ENCODE measurements at places on chromosomes 13 and 19. TPM values are rescaled to one million over a fixed set of nuclear protein-coding genes. Genes with fewer than 3 reads are reported as not detected.

DNA sequence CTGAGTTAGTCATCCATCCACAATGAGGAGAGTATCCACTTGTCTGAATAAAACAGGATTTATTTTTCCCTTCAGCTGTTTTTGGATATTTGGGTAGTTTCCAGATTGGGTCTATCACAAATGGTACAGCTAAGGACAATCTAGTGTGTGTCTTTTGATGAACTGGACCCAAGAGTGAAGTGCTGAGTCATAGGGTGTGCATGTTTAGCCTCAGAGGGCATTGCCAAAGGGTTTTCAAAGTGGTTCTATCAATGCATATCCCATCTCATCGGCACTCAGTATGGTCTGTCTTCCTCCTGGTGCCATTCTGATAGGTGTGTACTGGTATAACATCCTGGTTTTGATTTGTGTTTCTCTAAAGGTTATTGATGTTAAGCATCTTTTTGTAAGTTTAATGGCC lies 62.3 kb downstream of the GSX1 start:
- DNase-seq = no peak

PEG3 gene
- total RNA-seq = 332 TPM

DNA sequence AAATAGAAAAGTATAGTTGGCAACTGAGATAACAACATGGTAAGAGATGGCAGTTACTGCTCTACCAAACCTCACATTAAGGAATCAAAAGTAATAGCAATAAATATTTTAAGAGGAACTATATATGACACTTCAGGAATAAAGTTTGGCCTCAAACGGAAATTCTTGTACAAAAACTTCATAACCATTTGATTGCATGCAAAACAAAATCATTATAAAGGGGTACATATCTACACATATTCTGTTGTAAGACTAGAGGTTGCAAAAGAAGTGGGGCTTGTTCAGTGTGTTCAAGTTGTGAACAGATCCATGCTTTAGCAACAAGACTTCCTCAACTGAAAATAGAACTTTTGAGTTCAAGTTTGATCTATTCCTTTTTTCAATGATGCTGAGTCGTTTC lies 133.5 kb upstream of the MIR17HG start:
- no peak for DNase-seq

DNA sequence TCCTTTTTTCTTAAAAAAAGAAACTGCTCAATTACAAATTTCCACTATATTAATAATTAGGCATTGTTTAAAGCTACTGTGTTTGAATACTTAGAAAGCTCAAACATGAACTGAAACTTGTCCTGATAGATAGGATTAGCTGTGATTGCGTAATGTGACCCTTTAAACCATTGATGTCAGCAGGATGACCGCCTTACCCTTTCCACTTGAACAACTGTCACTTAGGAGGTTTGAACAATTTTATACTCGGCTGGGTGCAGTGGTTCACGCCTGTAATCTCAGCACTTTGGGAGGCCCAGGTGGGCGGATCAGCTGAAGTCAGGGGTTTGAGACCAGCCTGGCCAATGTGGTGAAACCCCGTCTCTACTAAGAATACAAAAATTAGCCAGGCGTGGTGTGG lies 2.9 kb downstream of the LAMP1 start:
- DNase-seq = no peak

MIPEP gene
- 23.7 TPM for total RNA-seq

DNA sequence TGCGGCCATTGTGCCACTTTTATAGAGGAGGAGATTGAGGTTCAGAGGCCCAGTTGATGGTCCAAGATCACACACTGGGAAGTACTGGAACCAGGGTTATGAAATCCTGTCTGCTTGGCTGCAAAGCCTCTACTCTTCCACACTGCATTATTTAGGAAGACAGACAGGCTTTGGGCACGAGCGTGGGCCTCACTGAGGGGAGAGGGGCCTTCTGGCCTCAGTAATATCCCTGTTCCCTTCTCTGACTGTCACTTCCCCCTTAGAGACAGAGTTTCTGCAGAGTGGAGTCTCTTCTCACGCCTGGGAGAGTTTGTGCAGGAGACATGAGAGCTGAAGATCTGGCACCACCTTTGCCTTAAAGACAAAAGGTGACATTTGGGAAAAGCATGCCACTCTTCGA lies 49.0 kb upstream of the PNMA8B start:
- DNase-seq = no peak

ZNF175 gene
- 10.9 TPM for total RNA-seq

GRCh38 chr19:11138601-11139300 lies 16.8 kb downstream of the SPC24 start:
- DNase-seq = peak; percentile 94

ZNF581 gene
- 16.3 TPM for total RNA-seq

DNA sequence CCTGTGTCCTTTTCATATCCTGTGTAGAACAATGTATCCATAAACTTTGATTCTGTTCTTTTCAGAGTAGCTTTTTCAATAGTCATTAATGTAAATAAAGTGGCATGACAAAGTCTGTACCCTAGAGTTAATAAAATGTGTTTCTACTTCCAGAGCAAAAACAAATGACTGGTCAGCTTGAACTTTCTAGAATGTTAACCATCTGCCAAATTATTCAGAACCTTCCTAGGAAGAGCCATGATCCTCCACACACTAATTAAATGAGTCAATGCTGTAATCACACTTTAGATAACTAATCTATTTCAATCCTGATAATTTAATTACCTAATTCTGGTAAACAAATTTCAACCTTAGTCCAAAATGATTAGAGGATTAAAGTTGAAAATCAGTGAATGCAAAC lies 73.2 kb downstream of the DIAPH3 start:
- no peak for DNase-seq

KLK3 gene
- not detected for total RNA-seq

DNA sequence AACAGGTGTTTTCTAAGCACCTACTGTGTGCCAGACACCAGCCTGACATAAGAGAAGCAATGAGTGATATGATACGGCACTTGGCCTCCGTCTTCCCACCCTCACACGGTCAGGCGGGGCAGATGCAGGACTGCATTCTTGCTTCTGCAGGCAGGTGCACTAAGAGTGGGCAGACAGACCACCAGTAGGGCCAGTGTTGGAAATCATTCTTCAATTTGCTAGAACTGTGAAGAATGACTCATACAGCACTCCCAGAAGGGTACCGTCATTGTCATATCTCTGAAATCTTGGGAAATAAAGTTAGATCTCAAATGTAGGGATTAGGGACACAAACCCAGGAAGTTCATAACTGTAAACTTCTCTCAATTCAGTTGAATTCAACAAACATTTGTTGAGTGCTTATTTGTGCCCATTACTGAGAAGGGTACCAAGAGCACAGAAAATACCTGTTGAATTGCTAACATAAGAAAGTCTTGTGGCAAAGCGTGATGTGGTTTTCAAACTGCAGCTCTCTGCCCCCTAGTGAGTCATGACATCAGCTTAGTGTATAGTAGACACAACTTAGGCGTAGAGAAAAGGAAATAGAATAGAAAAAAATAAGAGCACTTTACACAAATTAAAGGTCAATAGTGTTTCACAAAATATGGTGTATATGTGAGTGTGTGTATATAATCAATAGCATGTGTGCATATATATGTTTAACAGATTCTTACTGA lies 76.1 kb downstream of the TEX26 start:
- DNase-seq = no peak

DNA sequence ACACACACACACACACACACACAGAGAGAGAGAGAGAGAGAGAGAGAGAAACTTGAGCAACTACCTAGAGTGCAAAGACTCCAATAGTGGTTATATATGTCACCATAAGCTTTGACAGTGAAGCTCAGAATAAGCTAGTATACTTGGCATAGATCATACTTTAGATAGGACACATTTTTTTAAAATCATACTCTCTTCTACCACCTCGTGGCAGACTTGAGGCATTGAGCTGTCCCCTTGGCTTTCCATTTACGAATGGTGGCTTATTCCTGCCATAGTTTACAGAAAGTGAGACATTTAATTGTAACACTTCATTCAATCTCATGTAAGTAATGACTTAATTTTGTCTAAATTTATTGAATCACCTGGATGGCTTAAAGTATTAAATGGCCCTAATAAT lies 108.2 kb downstream of the EDNRB start:
- DNase-seq = no peak

CGB1 gene
- total RNA-seq = not detected

NRTN gene
- total RNA-seq = not detected

DNA sequence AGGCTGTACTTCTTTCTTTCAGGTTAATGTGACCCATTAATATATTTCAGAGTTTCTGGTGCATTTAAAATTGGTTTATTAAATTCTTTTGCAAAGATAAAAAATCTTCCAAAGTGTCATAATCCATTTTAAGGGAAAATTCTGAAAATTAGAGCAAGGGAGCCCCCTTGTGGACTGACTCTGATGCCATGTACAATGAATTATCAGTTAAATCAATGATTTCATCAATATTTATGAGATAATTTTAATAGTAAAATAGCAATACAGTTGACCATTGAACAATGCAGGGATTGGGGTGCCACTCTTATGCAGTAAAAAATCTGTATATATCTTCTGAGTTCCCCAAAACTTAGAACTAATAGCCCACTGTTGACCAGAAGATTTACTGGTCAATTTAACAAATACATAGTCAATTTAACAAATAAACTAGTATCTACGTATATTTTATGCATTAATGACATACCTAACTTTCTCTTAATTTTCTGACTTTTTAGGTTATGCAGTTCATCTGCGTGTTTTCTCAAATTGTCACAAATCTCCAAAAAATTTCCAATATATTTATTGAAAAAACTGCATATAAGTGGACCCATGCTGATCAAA lies 479.1 kb upstream of the MIR17HG start:
- peak; percentile 47 for DNase-seq

DNA sequence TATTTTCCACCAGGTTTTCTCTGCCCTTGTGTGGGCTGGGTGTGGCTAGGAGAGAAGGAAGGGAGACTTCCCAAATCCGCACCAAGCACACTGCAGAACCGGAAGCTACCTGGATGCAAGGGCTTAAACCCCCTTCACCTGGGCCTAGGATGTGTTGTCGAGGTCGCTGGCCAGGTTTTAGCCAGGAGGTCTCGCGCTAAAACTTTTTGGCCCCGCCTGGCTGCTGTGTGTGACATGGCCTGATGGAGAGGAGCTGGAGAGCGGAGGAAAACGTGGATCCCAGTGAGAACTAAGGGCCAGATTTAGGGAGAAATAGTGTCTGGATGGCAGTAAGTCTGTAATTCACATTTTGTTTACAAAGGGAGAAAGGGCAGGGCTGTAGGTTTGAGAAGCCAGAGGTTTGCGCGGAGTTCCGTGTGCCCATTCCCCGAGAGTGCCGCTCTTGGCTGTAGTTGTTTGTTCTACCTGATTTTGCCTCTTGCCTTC lies 3.1 kb upstream of the TSHZ3 start:
- DNase-seq = peak; percentile 31

DNA sequence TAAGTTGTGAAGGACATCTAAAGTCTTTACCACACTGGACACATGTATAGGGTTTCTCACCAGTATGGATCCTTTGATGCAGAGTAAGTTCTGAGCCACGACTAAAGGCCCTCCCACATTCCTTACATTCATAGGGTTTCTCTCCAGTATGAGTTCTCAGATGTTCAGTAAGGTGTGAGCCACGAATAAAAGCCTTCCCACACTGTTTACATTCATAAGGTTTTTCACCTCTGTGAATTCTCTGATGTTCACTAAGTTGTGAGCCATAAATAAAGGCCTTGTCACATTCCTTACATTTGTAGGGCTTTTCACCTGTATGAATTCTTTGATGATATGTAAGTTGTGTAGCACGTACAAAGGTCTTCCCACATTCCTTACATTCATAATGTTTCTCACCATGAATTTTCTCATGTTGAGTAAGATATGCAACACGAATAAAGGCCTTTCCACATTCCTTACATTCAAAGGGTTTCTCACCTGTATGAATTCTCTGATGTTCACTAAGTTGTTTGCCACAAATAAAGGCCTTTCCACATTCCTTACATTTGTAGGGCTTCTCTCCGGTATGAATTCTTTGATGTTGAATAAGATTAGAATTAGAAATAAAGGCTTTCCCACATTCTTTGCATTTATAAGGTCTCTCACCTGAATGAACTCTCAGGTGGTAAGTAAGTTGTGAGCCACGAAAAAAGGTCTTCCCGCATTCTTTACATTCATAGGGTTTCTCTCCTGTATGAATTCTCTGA lies 29.8 kb downstream of the ZNF571 start:
- no peak for DNase-seq

DNA sequence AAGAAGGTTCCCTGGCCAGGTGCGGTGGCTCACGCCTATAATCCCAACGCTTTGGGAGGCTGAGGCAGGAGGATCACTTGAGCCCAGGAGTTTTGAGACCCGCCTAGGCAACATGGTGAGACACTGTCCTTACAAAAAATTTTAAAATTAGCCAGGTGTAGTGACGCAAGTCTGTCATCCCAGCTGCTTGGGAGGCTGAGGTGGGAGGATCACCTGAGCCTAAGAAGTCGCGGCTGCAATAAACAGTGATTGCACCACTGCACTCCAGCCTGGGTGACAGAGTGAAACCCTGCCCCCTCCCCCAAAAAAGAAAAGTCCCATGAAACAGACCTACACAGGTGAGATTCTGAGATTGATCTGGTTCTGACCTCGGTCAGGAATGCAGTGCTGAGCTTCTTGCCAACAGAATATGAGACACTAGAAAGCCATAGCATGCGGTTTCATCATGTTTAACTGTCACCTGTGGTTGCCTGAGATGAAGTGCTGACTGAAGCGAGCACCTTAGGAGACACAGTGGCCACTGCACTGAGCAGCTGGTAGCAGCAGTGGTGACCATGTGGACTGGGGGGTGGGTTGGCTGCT lies 2.0 kb upstream of the A1BG start:
- no peak for DNase-seq

TEX26 gene
- total RNA-seq = not detected

UPF1 gene
- 103 TPM for total RNA-seq

TSKS gene
- total RNA-seq = 1.1 TPM

GRCh38 chr13:94480672-94481145 lies 1.2 kb upstream of the DCT start:
- DNase-seq = peak; percentile 76
